ENCODE measurements at places on chromosomes 3 and 15. TPM values are rescaled to one million over a fixed set of nuclear protein-coding genes. Genes with fewer than 3 reads are reported as not detected.

The RARB gene
- 0.08 TPM for polyA plus RNA-seq

DNA sequence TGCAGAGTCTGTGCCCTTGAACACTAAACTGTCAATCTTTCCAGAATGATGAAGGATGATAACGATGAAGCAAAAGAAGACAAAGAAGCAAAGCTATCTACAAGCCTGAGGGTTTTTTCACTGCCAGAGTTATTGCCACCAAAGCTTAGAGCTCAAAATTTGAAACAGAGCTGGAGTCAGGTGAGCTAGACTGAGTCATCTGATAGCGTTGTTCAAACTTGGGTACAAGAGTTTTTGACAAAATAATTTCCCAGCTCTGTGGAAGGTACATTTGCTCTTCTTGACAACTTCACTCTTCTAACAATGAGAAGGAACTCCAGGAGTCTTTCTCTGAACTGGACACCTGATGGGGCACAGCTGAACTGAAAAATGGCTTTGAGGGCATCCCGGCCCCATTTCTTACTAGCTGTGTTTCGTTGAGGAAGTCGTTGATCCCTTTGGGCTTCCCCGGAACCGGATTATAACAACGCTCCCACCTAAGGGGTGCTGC is 715 bp downstream of the MCCC1 start:
- DNase-seq: peak; percentile 29

GRCh38 chr15:83613714-83614113 is 40.2 kb upstream of the ADAMTSL3 start:
- no peak for DNase-seq

The CCR1 gene
- polyA plus RNA-seq: 0.01 TPM

GRCh38 chr15:78129077-78129750 is 2.0 kb downstream of the CIB2 start:
- DNase-seq: no peak

DNA sequence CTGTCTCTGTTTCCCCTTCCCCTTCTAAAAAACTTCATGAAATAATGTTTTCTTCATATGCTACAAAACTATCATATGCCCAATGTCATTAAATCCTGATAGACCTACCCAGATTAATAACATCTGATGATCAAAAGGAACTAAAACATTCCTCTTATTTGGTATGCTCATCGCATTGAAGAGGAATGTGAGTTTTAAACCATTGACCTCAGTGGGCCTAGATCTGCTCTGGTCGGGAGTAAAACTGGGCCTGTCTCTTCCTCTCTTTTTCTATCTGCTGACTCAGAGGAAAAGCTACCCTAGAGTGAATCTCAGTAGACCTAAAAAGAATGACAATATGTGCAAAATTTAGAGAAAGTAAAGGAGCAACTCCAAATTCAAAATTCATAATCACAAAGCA is 275.8 kb downstream of the SATB1 start:
- no peak for DNase-seq
